GM12865 (cell line): ENCODE measurements at places on chromosomes 16 and 17.
A peak's percentile ranks its signal among the peaks of the same experiment; 100 is the strongest.

- DNase-seq = no peak
Measured at GRCh38 chr17:61955619-61956018, 27.8 kb upstream of the INTS2 start.

- no peak for DNase-seq
Measured at GRCh38 chr16:6204945-6205344, 1107.3 kb upstream of the EEF2KMT start.

GRCh38 chr17:55323518-55324295 lies 58.9 kb downstream of the HLF start:
- no peak for DNase-seq

DNA sequence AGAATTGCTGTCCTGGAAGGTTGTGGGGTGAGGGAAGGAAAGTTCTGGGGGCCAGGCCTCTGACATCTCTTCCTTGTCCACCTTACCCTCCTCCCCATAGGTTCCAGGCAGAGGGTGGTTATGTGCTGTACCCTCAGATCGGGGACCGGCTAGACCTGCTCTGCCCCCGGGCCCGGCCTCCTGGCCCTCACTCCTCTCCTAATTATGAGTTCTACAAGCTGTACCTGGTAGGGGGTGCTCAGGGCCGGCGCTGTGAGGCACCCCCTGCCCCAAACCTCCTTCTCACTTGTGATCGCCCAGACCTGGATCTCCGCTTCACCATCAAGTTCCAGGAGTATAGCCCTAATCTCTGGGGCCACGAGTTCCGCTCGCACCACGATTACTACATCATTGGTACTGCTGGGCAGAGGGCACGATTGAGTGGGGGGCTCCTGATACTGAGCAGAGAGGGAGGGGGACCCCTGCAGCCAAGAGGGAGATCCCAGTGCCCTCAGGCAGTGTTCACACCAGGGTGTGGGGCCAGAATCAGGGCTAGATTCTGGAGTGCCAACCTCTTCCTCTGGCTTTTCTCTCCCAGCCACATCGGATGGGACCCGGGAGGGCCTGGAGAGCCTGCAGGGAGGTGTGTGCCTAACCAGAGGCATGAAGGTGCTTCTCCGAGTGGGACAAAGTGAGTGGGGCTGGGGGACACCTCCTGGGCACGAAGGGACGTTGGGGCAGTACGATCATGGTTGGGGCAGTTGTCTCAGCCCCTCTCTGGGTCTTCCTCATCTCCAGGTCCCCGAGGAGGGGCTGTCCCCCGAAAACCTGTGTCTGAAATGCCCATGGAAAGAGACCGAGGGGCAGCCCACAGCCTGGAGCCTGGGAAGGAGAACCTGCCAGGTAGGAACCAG lies 3.1 kb downstream of the EFNB3 start:
- DNase-seq = no peak

- no peak for DNase-seq
Measured at GRCh38 chr17:2705888-2706795, 5.4 kb downstream of the CLUH start.

DNA sequence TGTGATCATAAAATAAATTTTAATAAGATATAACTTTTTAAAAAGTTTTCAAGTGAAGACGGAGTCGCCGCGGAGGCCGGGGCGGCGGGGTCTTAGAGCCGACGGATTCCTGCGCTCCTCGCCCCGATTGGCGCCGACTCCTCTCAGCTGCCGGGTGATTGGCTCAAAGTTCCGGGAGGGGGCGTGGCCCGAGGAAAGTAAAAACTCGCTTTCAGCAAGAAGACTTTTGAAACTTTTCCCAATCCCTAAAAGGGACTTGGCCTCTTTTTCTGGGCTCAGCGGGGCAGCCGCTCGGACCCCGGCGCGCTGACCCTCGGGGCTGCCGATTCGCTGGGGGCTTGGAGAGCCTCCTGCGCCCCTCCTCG lies at the start of gene FOXC2:
TSS of gene FOXC2 (plus strand) at position 229 of the 365 bp plus-strand sequence. CDS start 507 bp downstream, outside the sequence.
- no peak for DNase-seq

GRCh38 chr16:56207421-56207820 lies 16.1 kb downstream of the GNAO1 start:
- no peak for DNase-seq

DNA sequence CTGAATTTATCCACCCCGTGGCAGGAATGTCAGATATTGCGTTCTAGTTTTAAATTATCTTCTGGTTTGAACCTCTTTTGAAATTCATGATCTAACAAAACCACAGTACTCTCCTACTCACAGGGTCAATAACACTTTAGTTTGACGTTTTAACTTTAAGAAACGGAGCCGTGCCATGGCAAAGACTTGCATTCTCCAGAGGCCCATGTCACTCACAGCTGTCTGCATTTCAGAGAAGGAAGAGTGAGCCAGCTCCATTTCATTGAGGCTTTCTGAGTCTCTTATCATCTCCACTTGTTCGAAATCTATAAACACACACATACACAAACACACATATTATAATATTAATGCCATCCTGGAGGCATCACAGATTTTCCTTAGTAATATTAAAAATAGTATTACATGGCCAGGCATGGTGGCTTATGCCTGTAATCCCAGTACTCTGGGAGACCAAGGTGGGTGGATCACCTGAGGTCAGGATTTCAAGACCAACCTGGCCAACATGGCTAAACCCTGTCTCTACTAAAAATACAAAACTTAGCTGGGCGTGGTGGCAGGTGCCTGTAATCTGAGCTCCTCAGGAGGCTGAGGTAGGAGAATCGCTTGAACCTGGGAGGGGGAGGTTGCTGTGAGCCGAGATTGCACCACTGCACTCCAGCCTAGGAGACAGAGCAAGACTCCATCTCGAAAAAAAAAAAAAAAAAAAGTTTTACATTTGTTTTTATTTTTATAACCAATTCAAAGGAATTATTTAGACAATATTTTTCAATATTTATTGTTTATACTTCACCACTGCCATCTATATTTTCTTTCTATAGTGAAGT lies 35.6 kb downstream of the ABCA6 start:
- no peak for DNase-seq

DNA sequence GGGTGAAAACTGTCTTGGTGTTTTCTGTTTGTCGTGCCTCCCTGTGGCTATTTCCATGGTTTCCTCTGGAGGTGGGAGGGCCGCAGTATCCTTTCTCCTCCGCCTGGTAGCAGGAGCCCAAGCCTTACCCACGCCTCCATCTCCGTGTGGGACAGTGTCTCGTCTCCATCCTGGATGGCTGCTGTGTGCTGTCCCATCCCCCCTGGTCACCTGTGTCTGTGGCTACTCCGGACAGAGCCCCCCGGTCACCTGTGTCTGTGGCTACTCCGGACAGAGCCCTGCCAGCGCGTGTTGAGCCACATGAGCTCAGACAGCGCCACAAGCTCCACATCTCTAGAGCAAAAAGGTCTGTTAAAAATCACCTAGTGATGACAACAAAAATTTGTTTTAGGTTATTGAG lies 198.2 kb upstream of the CHMP6 start:
- DNase-seq = no peak

DNA sequence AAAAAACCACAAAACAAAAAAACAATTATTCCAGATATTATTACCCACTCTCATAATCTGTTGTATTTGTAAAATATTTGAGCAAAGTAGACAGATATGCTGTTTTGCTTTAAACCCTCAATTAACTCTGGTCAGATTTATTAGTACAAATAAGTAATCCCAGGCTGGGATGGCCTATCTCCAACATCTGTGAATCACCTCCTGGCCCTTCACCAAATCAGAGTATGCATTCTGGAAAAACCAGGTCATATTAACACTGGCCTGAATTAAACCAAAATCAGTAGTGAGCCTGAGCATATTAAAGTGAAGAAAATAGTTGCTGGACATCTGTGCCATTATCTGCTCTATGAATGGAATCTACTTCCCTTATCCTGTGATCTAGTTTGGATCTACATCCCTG lies 41.0 kb downstream of the STAT3 start:
- no peak for DNase-seq

- no peak for DNase-seq
Measured at GRCh38 chr17:47276444-47276843, 22.8 kb downstream of the ITGB3 start.

DNA sequence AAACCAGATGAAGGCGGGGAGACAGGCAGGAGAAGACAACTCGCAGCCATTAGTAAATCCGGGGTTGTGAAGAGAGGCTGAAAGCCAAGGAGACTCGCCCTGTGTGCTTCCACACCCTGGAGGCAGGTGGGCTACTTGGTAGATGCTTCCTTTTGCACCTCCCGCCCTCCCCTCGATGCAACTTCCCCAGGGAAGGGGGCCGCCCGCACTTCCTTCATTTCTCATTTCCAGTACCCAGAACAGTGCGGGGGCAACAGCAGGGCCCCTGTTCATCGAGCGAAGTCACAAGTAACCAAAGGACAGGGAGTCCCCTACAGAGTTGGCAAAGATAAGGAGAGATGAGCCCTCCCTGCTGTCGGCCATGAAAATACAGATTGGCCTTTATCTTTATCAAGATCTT lies 25.0 kb downstream of the CCDC40 start:
- no peak for DNase-seq

- DNase-seq = no peak
Measured at GRCh38 chr16:70438585-70438968, 323 bp downstream of the ST3GAL2 start.

DNA sequence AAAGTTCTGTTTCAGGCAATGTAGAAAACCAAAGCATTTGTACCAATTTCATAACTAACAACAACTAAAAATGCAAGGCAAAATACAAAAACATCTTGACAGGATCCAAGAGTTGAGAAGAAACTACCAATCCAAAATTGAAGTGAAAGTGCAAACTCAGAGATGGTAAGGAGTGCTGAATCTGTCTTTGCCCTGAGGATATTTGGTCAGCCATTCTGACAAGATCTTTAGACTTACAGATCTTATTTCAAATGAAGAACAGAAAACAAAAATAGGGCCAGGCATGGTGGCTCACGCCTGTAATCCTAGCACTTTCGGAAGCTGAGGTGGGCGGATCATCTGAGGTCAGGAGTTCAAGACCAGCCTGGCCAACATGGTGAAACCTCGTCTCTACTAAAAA lies 412.8 kb downstream of the ZFHX3 start:
- DNase-seq = peak; percentile 41

DNA sequence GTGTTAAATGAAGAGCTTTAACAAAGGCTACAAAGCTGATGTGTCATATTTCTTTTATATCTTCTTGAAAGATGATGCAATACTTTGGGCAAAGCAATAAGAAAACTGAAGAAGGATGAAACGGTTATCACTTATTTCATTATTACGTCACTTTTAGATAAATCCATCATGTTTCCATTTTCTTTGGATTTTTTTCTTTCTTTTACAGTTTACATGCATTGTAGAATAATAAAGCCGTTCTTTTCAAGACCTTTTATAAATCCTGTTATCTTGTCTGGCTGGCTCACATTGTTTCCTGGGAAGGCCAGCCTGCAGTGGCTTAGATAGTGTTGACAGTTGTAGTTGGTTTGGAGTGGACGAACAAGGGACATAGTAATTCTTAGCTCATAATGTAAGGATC lies 28.9 kb downstream of the TANC2 start:
- DNase-seq = no peak

DNA sequence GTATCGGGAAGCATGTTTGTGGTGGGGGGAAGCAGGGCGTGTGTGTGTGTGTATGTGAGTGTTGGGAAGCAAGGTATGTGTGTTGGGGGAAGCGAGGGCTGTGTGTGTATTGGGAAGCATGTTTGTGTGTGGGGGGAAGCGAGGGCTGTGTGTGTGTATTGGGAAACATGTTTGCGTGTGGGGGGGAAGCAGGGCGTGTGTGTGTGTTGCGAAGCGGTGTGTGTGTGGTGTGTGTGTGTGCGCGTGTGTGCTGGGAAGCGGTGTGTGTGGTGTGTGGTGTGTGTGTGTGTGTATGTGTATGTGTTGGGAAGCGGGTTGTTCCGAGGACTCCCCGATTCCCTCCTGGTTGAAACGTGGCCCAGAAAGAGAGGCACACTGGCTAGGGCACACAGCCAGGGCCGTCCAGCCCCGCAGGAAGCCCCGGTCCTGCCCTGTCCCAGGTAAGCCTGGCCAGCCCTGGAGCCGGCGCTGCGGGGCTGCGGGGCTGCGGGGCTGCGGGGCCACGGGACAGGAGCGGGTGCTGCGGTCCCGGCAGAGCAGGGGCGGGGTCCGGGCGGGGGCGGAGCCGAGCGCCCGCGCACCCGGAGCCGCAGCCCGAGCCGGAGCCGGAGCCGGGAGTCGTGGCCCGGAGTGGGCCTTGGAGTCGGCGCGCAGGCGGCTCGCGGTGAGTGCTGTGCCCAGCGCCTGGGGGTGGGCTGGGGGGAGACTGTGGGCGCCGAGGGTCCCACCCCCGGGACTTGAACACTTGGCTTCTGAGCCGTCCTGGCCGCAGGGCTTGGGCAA lies at the start of gene NOD2:
TSS of gene NOD2 (plus strand) at position 608 of the 783 bp plus-strand sequence. CDS start 5,890 bp downstream, outside the sequence.
- peak; percentile 32 for DNase-seq

DNA sequence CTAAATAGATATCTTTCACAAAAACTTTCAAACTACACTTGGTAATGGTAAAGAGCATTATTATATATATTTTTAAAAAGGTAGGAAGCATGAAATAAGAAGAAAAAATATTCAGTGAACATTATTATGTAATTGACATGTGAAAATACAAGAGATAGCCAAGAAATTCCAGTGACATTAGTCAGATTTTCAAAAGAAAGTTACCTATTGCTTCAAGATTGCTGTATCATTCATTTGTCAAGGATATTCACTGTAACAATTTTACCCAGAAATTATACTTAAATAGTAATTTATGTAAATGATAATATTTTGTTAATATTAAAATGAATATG lies 350.2 kb downstream of the KIF2B start:
- DNase-seq = no peak

DNA sequence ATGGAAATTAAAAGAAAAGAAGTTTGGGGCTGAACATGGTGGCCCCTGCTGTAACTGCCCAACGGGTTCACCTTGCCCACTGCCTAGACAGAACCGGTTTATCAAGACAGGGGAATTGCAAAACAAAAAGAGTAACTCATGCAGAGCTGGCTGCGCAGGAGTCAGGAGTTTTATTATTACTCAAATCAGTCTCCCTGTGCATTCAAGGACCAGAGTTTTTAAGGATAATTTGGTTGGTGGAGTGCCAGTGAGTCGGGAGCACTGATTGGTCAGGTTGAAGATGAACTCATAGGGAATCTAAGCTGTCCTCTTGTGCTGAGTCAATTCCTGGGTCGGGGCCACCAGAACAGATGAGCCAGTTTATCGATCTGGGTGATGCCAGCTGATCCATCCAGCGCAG lies 4.4 kb upstream of the SCPEP1 start:
- no peak for DNase-seq

GRCh38 chr17:57707892-57708291 lies 37.2 kb downstream of the CCDC182 start:
- no peak for DNase-seq

DNA sequence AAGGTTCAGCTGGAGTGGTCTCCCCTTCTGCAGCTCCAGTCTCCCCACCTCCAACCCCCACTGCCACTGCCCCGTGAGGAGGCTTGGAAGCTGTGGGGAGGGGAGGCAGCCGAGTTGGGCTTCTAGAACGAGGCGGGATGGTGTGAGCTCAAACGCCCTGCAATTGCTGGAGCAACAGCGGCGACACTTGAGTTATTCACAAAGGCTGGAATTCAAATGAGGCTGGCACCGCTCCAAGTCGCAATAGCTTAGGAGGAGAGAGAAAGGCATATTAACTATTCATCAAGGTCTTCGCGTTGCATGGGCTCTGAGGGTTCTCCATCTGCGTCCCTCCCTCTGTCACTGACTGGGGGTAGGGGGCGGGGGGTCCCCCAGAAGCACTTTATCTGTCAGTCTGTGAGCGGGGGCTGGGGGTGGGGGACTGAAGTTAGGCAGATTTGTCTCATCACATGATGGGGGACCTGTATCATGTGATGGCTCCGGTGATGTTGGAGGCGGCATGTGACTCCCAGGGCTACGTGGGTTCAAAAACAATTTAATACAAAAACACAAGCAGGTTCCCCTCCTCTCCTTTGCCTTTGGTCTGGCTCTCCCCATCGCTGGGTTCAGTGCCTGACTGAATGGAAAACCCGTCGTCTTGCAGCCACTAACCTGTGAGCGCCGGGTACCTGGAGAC lies 70.5 kb downstream of the RBBP6 start:
- DNase-seq = peak; percentile 2
